Renal cortex interstitium (tissue), 15 donors: ENCODE measurements at places on chromosomes 7 and 10.

GRCh38 chr7:50862302-50862701 lies 79.6 kb upstream of the GRB10 start:
- no peak for DNase-seq

- no peak for DNase-seq
Observed at GRCh38 chr7:131921016-131921415, 364.6 kb upstream of the PODXL start.

DNA sequence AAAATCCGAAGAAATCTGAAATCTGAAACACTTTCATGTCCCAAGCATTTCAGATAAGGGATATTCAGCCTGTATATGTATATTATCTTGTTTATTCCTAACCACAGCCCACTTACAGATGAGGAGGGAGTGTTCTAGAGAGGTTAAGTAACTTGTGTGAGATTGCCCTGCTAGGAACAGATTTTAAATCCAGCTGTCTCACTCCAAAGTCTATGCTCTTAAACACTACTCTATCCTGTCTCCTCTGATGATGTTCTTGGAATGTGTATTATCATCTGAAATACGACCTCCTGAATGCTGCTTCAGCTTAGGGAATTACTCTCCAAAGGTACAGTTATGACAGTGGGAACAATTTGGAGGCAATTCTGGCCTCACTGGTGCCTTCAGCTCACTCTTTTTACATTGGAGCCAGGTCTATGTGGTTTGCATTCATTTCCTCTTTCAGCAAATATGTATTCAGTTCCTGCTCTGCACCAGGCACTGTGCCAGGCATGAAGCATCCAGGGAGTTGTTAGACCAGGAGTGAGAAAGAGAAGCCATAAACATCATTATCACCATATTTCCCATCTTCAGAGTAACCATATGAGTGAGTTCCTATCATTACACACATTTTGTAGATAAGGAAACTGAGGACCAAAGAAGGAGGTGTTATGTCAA lies 70.2 kb downstream of the NOC3L start:
- DNase-seq: no peak

- no peak for DNase-seq
Observed at GRCh38 chr7:138720286-138720685, 19.1 kb upstream of the SVOPL start.

DNA sequence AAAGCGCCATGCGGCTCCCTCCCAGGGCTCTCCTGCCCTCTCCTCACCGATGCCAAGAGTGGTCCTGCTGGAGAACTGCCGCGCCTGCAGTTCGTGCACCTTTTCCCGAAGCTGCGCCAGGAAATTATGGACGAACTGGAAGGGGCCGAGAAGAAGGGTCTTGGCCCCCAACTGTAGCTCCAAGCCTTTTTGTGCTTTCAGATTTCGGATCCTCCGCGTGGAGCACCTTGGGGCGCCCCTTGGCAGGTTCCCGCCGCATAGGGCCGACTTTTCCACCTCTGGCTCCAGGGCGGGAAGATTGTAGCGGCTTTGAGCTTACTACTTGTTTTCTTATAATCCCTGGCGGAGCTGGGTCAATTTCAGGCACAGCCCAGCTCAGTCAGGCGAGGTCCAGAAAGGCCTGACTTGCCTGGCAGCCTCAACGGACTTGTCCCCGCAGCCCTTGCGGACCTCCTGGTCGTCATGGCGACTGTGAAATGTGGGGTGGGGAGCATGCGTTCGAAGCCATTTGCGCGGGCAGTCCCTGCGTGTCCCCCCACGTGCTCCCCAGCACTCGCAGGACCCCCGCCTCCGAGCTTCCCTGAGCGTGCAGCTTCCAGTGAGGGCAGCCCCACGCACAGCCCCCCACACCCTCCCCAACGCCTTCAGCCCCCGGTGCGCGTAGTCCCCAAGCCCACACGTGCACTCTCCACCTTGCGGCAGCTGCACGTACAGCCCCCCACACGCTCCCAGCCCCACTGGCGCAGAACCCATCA lies 129.9 kb downstream of the KBTBD2 start:
- DNase-seq: no peak

DNA sequence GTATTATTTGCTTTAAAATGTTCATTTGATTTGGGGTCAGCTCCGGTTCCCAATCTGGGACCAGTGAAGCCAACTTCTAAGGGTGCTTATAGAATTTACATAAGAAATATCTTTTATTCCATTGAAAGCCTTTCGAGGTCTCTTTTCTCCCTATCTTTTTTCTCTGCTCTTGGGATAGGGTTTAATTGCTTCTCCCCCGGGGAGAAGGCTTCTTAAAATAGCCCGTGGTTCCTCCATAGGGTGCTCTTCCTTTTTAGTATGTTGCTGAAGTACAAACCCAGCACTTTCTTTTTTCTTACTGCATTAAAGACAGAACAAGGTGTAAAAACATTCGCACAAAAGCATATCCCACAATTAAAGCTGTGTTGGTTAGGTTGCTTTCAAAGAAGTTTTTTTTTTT lies 107.5 kb downstream of the POU6F2 start:
- no peak for DNase-seq

- no peak for DNase-seq
Observed at GRCh38 chr7:80900583-80901576, 18.0 kb downstream of the SEMA3C start.
